ENCODE measurements at places on chromosomes 11 and 22.

- H3K27ac ChIP-seq, result no peak overlapping the region
- no peaks in the 10 kb centered on the region for H3K27me3 ChIP-seq
- H3K4me1 ChIP-seq, result no peaks in the 10 kb centered on the region
- H3K36me3 ChIP-seq, result no peaks in the 10 kb centered on the region
- DNase-seq, result no peak
Observed at GRCh38 chr11:14742849-14743559, 99.4 kb downstream of the PDE3B start.

GRCh38 chr22:46078241-46079092 lies 71.9 kb upstream of the PPARA start:
- peak; percentile 76 for DNase-seq
- H3K4me1 ChIP-seq, result peaks cover 88% of the 10 kb centered on the region
- H3K36me3 ChIP-seq, result peaks cover 7% of the 10 kb centered on the region
- no peak overlapping the region for H3K4me3 ChIP-seq
- no peaks in the 10 kb centered on the region for H3K27me3 ChIP-seq

- H3K27me3 ChIP-seq, result no peaks in the 10 kb centered on the region
- H3K27ac ChIP-seq, result no peak overlapping the region
- H3K36me3 ChIP-seq, result no peaks in the 10 kb centered on the region
- H3K4me1 ChIP-seq, result no peaks in the 10 kb centered on the region
- no peak overlapping the region for H3K4me3 ChIP-seq
Observed at GRCh38 chr11:14722496-14722895, 78.9 kb downstream of the PDE3B start.

GRCh38 chr11:121091492-121092152 lies 9.4 kb upstream of the TECTA start:
- H3K27ac ChIP-seq, result no peak overlapping the region
- no peak overlapping the region for H3K4me3 ChIP-seq
- H3K36me3 ChIP-seq, result peaks cover 12% of the 10 kb centered on the region
- no peaks in the 10 kb centered on the region for H3K27me3 ChIP-seq

DNA sequence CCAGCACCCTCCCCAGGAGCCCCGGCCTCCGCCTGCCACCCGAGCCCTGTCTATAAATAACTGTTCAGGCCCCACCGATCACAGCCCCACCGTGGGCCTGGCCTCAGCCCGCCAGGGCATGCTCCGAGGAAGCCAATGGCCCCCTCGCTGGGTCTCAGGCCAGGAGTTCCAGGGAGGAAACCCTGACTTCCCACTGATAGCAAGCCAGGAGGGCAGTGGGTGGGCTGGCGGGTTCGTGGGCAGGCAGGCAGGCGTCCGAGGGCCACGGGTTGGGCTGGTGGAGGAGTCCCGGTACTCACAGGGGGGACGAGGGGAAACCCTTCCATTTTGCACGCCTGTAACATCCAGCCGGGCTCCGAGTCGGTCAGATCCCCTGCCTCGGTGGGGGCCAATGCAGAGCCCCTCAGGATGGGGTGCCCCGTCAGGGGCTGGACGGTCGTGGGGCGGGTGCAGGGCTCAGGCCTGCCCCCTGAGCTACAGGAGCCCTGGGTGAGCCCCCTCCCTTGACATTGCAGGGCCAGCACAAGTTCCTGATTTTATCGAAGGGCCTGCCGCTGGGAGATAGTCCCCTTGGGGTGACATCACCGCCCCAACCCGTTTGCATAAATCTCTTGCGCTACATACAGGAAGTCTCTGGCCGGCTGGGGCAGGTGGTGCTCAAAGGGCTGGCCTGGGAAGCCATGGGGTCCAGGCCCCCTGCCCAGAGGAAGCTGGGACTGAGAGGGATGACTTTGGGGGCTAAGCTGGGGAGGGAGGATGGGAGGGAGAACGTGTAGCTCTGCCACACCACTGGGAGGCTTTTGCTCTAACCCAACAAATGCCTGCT lies at the start of gene SPI1:
Gene SPI1 (minus strand): TSS at position 538 of the 826 bp plus-strand sequence. CDS start 194 bp downstream, at position 344.
- H3K27me3 ChIP-seq, result no peaks in the 10 kb centered on the region
- H3K4me1 ChIP-seq, result no peaks in the 10 kb centered on the region
- H3K4me3 ChIP-seq, result no peak within 1 kb of the TSS
- H3K36me3 ChIP-seq, result no peaks in the 10 kb centered on the region

- H3K4me3 ChIP-seq, result no peak overlapping the region
- no peak overlapping the region for H3K27ac ChIP-seq
- no peaks in the 10 kb centered on the region for H3K36me3 ChIP-seq
- H3K27me3 ChIP-seq, result no peaks in the 10 kb centered on the region
- peak; percentile 44 for DNase-seq
Observed at GRCh38 chr11:65593518-65594414, 1.8 kb downstream of the KCNK7 start.

DNA sequence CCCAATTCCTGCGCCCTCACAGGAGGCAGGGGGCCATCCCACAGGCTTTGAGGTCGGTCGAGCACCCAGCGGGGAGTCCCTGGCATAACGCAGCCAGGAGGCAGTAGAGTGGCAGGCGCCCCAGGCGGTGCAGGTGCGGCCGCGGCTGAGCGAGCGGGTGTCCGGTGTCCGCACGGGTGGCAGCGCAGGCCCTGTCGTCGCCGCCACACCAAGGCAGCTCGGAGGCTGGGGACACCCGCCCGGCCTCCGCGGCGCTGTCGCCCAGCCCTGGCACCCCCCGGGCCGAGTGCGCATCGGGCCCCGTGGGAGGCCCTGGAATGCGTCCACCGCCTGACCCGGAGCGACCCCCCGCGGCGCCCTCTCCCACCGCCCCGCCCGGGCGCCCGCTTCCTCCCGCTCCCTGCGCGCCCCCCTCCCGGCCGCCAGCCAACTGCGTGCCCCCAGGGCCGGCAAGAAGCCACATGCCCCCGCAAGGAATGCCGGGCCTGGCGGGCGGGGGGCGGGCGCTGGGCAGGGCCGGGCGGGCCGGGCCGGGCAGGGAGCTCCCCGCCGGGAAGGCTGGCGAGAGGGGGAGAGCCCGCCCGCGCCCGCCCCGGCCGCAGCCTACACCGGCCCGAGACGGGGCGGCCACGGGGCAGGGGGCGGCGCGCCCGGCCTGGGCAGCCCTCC lies 33.9 kb downstream of the PRDM11 start:
- peak overlapping the region; percentile 84 for H3K4me3 ChIP-seq
- H3K36me3 ChIP-seq, result peaks cover 8% of the 10 kb centered on the region
- peak; percentile 68 for DNase-seq
- no peak overlapping the region for H3K27ac ChIP-seq
- peaks cover 12% of the 10 kb centered on the region for H3K4me1 ChIP-seq
- no peaks in the 10 kb centered on the region for H3K27me3 ChIP-seq

- H3K36me3 ChIP-seq, result no peaks in the 10 kb centered on the region
- H3K4me1 ChIP-seq, result no peaks in the 10 kb centered on the region
- no peak overlapping the region for H3K27ac ChIP-seq
- DNase-seq, result no peak
- peaks cover 18% of the 10 kb centered on the region for H3K27me3 ChIP-seq
Observed at GRCh38 chr11:57646194-57646798, 3.4 kb downstream of the YPEL4 start.

- H3K27ac ChIP-seq, result no peak overlapping the region
- H3K4me1 ChIP-seq, result no peaks in the 10 kb centered on the region
- no peaks in the 10 kb centered on the region for H3K27me3 ChIP-seq
- H3K36me3 ChIP-seq, result no peaks in the 10 kb centered on the region
Observed at GRCh38 chr11:117855912-117856651, 20.4 kb downstream of the FXYD6 start.

DNA sequence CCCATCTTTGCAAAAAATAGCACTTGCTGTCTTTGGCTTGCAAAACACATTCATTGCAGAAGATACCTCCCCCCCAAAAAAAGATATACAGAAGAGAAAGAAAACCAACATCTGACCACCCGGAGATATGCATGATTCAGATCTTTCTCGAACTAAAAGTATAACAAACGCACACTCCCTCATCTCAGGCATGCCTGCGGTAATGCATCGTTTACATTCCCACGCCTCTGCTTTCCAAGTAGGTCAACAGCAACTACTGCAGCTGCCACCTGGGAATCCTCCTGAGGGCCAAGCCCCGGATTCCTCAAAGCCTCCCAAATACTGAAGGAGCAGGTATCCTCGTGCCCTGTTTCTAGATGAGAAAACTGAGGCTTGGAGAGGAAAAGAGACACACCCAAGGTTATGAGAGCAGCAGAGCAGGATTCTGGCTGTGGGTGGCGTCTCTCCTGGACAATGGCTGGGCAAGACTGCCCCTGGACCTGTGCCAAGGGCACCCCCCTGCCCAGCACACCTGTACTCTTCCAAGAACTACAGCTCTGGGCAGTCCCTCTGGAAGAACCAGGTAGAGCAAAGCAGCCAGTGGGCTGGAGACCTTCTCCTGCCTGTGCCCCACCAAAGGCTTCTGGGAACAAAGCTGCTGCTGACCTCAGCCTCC lies 38.1 kb downstream of the NUP50 start:
- DNase-seq, result no peak
- H3K4me3 ChIP-seq, result no peak overlapping the region
- peak overlapping the region; percentile 88 for H3K27ac ChIP-seq
- H3K36me3 ChIP-seq, result peaks cover 69% of the 10 kb centered on the region
